ENCODE measurements at places on chromosomes 3 and 15.

DNA sequence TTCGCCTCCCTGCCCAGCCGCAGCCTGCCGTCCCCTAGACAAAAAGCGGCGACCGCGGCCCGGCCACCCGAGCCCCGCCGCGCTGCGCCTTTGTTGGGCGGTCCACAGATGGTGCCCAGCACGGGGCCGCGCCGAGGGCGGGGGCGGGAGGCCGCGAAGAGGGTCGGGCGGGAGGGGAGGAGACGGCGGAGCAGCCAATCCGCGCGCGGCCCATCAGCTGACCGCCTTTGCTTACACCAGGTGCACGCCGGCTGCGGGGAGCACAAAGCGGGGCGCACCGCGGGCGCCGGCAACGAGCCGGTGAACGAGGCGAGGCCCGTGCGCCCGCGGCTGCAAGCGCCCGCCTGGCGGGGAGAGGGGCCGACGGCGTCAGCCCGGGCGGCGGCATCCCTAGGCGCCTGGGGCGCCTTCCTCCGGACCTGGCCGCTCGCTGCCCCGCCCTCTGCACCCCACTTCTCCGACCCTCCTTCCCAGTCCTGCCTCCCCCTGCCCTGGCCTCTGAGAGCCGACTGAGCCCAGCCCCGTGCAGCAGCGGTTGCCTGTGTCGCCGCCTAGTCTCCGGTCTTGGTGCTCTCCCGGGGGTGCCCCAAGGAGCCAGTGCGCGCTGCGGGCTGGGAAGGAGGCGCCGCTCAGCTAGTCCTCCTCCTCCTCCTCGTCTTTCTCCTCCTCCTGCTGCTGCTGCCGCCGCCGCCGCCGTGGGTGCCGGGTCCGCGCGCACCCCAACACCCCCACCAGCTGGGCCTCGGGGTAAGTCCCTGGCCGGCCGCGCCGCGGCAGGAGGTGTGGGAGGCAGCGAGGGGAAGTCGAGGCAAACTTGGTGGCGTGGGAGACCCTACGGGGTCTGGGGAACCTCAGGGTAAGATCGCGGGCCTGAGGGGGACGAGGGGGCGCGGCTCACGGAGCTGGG, at the start of gene LRRN1:
Gene LRRN1, plus strand, starts transcription at position 259 of the 907 bp plus-strand sequence. CDS start 45,211 bp downstream, outside the sequence.
- H3K4me1 ChIP-seq: no peaks in the 10 kb centered on the region
- H3K4me3 ChIP-seq: no peak within 1 kb of the TSS
- peak; percentile 35 for DNase-seq
- H3K36me3 ChIP-seq: no peaks in the 10 kb centered on the region

GRCh38 chr3:24493746-24494617, 668 bp downstream of the THRB start:
- no peak overlapping the region for H3K27ac ChIP-seq
- H3K4me3 ChIP-seq: peak overlapping the region; percentile 54
- peak; percentile 83 for DNase-seq
- no peaks in the 10 kb centered on the region for H3K36me3 ChIP-seq

- DNase-seq: peak; percentile 51
- no peak overlapping the region for H3K4me3 ChIP-seq
- no peaks in the 10 kb centered on the region for H3K4me1 ChIP-seq
- H3K36me3 ChIP-seq: no peaks in the 10 kb centered on the region
- H3K27me3 ChIP-seq: no peaks in the 10 kb centered on the region
These were observed 34.2 kb upstream of the MTMR14 start for GRCh38 chr3:9615003-9615628.

GRCh38 chr3:66498687-66499621, 1.9 kb downstream of the LRIG1 start:
- H3K27ac ChIP-seq: no peak overlapping the region
- H3K4me1 ChIP-seq: peaks cover 5% of the 10 kb centered on the region
- peaks cover 30% of the 10 kb centered on the region for H3K27me3 ChIP-seq
- H3K4me3 ChIP-seq: peak overlapping the region; percentile 81

GRCh38 chr3:38643592-38643991, 5.9 kb downstream of the SCN5A start:
- H3K36me3 ChIP-seq: no peaks in the 10 kb centered on the region
- no peak overlapping the region for H3K4me3 ChIP-seq
- DNase-seq: peak; percentile 29

- no peak overlapping the region for H3K27ac ChIP-seq
- no peaks in the 10 kb centered on the region for H3K4me1 ChIP-seq
- no peak for DNase-seq
- no peaks in the 10 kb centered on the region for H3K27me3 ChIP-seq
- no peaks in the 10 kb centered on the region for H3K36me3 ChIP-seq
- no peak overlapping the region for H3K4me3 ChIP-seq
These were observed 178.7 kb downstream of the THRB start for GRCh38 chr3:24315971-24316370.

DNA sequence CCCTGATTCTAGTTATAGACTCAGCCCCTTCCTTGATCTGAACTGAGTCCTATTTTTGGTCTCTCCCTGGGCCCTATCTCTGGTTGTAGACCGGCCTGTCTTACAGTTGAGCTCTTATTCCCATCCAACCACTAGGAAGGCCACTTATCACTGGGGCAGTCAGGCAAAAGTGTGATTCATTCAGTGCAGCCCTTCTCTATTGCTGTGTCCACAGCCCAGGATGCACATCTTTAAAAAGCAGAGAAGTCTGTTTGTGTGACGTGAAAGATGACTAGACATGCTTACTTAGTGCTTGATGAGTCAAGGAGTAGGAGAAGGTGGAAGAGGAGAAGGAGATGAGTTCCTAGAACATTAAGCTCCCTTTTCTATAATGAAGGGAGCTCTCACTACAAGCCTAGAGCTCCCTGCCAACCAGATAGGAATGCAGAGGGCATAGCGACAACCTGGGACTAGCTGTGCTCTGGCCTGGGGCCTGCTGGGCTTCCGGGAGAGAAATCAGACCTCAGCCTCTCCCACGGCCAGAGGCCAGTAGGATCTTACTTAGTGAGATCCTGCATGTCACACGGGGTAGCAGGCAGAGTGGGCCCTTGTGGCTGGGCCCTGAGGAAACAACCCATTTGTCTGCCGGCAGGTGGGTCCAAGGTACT, 25.7 kb downstream of the INSYN1 start:
- H3K36me3 ChIP-seq: no peaks in the 10 kb centered on the region
- H3K27me3 ChIP-seq: no peaks in the 10 kb centered on the region
- H3K4me1 ChIP-seq: peaks cover 6% of the 10 kb centered on the region
- H3K4me3 ChIP-seq: no peak overlapping the region
- peak; percentile 97 for DNase-seq

DNA sequence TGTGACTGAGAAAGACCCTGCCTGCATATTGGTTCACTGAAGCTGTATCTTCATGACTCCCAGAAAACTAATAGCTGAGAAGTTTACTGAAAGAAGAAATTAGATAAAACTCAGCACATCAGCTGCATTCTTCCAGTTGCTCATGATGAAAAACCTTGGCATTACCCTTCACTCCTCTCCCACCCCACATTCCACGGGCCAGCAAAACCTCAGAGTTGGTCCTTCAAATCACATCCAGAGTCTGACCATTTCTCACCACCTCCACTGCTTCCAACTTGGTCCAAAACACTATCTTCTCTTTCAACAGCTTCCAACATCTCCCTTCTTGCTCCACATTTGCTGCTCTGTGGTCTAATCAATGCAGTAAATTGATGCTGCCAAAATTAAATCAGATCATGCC, 97.1 kb downstream of the CD47 start:
- no peak for DNase-seq
- no peak overlapping the region for H3K27ac ChIP-seq
- peaks cover 16% of the 10 kb centered on the region for H3K4me1 ChIP-seq

DNA sequence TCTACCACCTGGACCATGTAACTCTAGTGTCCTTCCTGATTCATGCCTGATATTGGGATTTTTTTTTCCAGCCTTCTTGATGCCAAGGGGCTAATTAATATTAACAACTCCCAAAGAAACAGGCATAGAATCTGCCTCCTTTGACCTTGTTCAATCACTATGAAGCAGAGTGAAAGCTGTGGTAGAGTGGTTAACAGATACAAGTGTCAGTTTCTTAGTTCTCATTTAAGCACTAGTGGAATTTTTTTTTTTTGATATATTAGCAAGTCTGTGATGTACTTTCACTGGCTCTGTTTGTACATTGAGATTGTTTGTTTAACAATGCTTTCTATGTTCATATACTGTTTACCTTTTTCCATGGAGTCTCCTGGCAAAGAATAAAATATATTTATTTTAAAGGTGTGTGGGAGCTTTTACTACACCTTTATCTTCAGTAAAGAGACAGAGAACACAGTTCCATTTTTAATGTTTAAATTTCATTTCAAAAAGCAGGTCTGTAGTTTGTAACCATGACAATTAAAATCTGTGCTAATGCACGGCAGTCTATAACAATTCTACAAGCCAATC, 67.1 kb downstream of the TOP2B start:
- no peaks in the 10 kb centered on the region for H3K27me3 ChIP-seq
- peaks cover 40% of the 10 kb centered on the region for H3K36me3 ChIP-seq
- no peak overlapping the region for H3K27ac ChIP-seq
- peaks cover 12% of the 10 kb centered on the region for H3K4me1 ChIP-seq
- DNase-seq: no peak

DNA sequence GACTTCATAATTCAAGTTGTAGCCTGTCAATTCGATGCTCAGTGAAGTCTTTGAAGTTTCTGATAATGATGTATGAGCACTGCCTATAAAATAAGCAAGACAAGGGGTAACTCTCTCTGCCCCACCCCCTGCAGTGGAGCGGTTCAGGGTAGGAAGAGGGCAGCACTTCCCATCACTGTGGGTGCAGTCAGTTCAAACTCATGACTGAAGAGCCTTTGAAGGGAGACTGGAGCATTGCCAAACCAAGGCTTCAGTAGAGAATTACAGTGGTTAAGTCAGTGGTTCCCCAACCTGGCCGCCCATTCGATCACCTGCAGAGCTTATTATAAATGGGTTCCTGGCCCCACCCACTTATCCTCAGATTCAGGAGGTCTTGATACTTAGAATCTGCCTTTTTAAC, 190.6 kb downstream of the SHQ1 start:
- no peak overlapping the region for H3K4me3 ChIP-seq
- peaks cover 9% of the 10 kb centered on the region for H3K4me1 ChIP-seq
- no peak overlapping the region for H3K27ac ChIP-seq
- no peak for DNase-seq
- H3K27me3 ChIP-seq: peaks cover 39% of the 10 kb centered on the region

DNA sequence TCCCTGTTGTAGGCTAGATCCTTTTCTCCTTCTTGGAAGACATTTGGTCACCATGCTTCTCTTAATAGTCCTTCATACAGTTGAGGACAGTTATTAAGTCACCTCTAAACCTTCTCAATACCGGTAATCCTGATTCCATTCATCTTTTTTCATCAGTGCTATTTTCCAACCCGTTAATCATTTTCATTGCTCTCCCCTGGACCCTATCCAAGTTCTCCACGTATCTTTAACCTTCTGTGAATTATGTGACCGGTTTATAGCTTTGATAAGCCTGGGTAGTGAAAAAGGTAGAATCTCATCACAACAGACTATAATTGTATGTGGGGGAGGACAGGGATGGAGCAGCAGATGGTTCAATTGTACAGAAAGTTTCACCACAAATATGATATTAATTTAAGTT, 168.5 kb downstream of the MECOM start:
- H3K36me3 ChIP-seq: no peaks in the 10 kb centered on the region
- H3K4me3 ChIP-seq: no peak overlapping the region
- H3K4me1 ChIP-seq: no peaks in the 10 kb centered on the region
- H3K27me3 ChIP-seq: no peaks in the 10 kb centered on the region
- DNase-seq: no peak

GRCh38 chr15:31049111-31049510, 52.4 kb downstream of the TRPM1 start:
- H3K36me3 ChIP-seq: no peaks in the 10 kb centered on the region
- no peak overlapping the region for H3K4me3 ChIP-seq
- no peaks in the 10 kb centered on the region for H3K27me3 ChIP-seq

DNA sequence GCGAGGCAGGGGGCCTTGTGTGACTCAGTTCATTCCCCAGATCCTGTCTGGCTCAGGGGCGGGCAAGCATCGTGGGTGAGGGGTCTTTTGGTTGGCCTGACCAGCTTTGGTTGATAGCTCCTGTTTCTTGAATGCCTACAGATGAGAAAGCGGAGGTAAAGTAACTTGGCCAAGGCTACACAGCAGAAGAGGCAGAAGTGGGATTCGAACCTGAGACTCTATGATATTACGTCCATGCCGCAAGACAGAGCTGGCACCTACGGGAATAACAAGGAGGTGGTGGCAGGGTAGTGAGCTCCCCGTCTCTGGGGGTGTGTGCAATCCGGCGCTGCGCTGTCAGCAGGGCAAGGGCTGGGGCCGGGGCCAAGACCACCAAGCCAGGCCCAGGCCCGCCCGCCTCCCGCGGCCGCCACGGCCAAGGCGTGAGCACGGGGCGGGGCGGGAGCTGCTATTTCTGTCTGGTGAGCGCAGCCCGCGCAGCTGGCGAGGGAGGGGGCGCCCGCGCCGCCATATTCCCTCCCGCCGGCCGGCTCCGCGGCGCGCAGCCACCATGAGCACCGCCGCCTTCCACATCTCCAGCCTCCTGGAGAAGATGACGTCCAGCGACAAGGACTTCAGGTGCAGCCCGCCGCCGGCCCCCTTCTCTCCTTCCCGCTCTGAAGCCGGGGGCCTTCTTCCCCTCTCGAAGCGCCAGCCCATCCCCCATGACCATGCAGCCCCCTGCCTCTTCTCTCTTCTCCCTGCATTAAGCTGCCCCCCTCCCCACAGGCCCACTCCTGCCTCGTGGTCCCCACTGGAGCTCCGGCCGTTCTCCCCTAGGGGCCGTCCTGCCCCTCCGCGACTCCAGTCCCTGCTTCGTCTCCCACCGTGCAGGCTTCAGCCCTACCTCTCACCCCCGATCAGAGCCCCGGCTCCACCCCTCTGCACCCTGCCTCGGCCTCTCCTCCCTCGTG, at the start of gene CAND2:
Gene CAND2, plus strand, starts transcription at position 510 of the 953 bp plus-strand sequence. Its CDS starts 41 bp downstream, at position 551.
- DNase-seq: peak; percentile 94
- peak within 1 kb of the TSS; percentile 77 for H3K4me3 ChIP-seq
- no peaks in the 10 kb centered on the region for H3K27me3 ChIP-seq
- H3K27ac ChIP-seq: peak within 1 kb of the TSS; percentile 23
- H3K36me3 ChIP-seq: no peaks in the 10 kb centered on the region

- H3K36me3 ChIP-seq: peaks cover 10% of the 10 kb centered on the region
- H3K27me3 ChIP-seq: no peaks in the 10 kb centered on the region
- H3K27ac ChIP-seq: peak overlapping the region; percentile 89
- H3K4me3 ChIP-seq: peak overlapping the region; percentile 87
- peaks cover 42% of the 10 kb centered on the region for H3K4me1 ChIP-seq
- peak; percentile 82 for DNase-seq
These were observed 2.0 kb downstream of the FOXP1 start for GRCh38 chr3:71581457-71582035.

DNA sequence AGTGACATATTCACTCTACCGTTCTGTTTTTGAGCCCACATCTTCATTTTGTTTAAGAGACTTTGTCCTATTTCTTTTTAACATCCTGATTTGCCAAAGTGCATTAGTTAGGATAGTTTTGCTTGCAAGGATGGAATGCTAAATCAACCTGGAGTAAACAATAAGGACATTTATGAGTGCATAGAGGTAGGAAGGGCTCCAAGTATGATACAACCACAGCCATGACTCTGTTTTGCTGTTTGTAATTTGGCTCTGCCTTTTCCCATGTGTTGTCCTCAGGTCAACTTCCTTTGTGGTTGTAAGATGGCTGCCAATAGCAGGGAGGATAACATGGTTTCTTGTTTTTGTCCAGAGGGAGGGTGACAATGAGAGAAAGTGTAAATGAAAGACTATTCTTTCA, 66.4 kb upstream of the GOLIM4 start:
- no peak overlapping the region for H3K4me3 ChIP-seq
- DNase-seq: no peak
- H3K27ac ChIP-seq: no peak overlapping the region
- H3K27me3 ChIP-seq: no peaks in the 10 kb centered on the region

Data from osteoblast (primary cell).